Ovary (tissue), 10 donors: ENCODE measurements at places on chromosomes 4 and X. TPM values are rescaled to one million over a fixed set of nuclear protein-coding genes. Genes with fewer than 3 reads are reported as not detected.

DNA sequence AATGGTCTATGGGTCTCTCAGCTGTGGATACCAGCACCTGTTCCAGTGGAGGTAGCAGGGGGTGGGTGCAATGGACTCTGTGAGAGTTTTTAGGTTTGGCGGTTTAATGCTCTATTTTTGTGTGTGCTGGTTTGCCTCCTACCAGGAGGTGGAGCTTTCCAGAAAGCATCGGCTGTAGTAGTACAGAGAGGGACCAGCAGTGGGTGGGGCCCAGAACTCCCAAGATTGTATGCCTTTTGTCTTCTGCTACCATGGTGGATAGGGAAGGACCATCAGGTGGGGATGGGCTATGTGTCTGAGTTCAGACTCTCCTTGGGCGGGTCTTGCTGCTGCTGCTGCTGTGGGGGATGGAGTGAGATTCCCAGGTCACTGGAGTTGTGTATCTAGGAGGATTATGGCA, 557.2 kb upstream of the GRID2 start:
- DNase-seq, result no peak

- no peak for DNase-seq
Observed at GRCh38 chrX:150329282-150329681, 33.8 kb upstream of the MAMLD1 start.

- no peak for DNase-seq
Observed at GRCh38 chr4:63396269-63396668, 1013.0 kb downstream of the TECRL start.

DNA sequence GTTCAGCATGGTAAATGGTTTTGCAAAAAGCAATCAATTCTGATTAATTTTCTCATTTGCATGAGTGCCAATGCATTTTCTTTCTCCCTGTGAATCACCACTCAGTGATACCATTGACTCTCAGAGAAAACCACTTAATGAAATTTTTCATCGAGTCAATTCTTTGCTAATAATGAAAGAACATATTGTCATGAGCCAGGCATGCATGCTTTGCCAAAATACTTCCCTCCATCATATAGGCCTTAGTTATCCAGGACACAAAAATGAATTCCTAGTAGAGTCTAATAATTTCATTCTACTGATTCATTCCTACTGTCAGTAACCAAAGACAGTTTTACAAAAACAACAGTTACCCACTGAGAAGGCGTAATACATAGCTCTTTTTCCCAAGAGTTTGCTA, 680.0 kb downstream of the TRIML1 start:
- DNase-seq, result no peak

The USP17L13 gene
- polyA plus RNA-seq, result not detected

The PDGFC gene
- 27.4 TPM for polyA plus RNA-seq

The UGT2B15 gene
- not detected for polyA plus RNA-seq
